ENCODE measurements at places on chromosomes 13 and 19.

GRCh38 chr13:27713767-27714166 is 78.5 kb upstream of the GSX1 start:
- no peak for DNase-seq

GRCh38 chr13:50631041-50631440 is 212.5 kb downstream of the DLEU7 start:
- DNase-seq, result no peak

DNA sequence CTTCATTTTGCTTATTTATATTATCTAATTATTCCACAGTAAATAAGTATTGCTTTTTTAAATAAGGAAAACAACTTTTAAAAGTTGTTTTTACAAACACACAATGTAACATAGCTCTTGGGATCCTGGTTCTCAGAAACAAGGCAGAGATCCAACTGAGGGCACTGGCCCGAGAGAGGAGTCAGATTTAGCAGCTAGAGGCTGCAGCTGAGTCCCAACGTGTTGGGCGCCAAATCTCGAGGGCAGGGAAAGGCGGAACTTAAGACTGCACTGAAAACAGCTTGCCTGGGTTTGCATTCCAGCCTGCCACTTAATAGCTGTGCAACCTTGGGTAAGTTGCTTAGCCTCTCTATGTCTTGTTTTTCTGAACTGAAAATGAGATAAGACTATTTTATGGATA is 16.4 kb upstream of the WASF3 start:
- DNase-seq, result no peak

GRCh38 chr19:32103541-32103940 is 241.9 kb upstream of the ZNF507 start:
- no peak for DNase-seq

Data from hippocampal formation (tissue), 2 donors.